ENCODE measurements at places on chromosomes 5 and 9.

DNA sequence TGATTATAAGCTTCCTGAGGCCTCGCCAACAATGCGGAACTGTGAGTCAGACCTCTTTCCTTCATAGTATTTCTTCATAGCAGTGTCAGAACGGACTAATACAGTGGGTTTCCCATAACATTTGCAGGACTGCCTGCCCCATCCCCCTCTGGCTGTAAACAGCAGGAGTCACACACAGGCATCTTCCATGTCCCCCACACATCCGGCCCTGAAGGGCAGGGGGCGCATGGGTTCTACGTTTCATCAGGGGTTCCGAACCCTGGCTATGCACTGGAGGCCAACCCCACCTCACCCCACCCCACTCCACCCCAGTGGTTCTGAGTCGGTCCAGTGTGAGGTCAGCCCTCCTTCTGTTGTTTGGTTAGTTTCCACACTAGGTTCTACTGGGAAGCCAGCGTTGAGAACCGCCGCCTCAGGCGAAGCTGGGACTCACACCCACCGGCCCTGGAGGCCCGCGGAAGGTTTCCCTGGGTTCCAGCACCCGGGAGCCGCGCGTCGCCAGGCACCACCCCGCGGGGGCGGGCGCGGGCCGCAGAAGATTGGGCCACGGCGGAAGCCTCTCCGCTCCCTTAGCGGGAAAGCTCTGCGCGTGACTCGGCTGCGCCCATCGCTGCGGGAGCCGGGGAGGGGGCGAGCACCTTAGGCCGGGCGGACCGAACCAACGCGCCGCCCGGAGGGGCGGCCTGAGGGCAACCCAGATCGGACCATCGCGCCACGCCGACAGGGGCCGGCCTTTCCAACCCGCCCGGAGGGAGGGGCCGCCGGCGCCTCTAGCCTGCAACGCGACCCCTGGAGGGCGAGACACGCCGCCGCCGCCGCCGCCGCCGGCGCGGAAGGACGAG lies at the start of gene RUSC2:
Gene RUSC2, plus strand, starts transcription at position 799 of the 842 bp plus-strand sequence. CDS start 56,411 bp downstream, outside the sequence.
- DNase-seq = peak; percentile 63

- no peak for DNase-seq
Measured at GRCh38 chr5:3010301-3010952, 258.9 kb upstream of the IRX2 start.

- DNase-seq = no peak
Measured at GRCh38 chr9:17216646-17217045, 81.8 kb downstream of the CNTLN start.

DNA sequence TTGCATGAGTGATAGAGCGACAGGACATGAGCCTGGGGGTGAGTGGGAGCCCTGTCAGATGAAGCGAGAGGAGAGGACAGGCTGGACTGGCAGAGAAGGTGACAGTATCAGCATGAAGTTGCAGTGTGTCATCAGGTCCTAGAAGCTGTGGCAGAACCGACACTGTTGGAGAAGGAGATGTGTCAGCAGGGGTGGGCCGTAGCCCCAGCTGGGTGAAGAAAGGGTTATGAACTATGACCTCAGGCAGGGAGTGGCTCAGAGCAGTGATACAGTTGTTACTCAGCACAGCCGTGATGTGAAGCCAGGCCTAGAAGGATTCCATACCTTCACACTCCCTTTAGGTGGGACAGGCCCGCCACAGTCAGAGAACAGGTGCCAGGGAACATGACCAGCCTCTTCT lies 7.6 kb downstream of the PCYOX1L start:
- DNase-seq = no peak
